ENCODE measurements at places on chromosomes 2 and 18. TPM values are rescaled to one million over a fixed set of nuclear protein-coding genes. Genes with fewer than 3 reads are reported as not detected.

The CD302 gene
- total RNA-seq = 0.61 TPM

The POTEJ gene
- total RNA-seq = not detected

The CFAP65 gene
- total RNA-seq = not detected

The HOXD11 gene
- total RNA-seq = not detected

The KYNU gene
- not detected for total RNA-seq

The SPP2 gene
- total RNA-seq = not detected

The DPP10 gene
- not detected for total RNA-seq

The ALLC gene
- total RNA-seq = not detected

The CYRIA gene
- 0.75 TPM for total RNA-seq

The PARD3B gene
- total RNA-seq = 0.23 TPM

The ERBB4 gene
- total RNA-seq = not detected

The PLGLB1 gene
- 3.1 TPM for total RNA-seq

The FAHD2A gene
- 33.8 TPM for total RNA-seq

The KATNAL2 gene
- 0.32 TPM for total RNA-seq

The WNT6 gene
- 0.13 TPM for total RNA-seq

The SULT6B1 gene
- total RNA-seq = not detected

The DSG1 gene
- not detected for total RNA-seq

The GALR1 gene
- not detected for total RNA-seq

The RMDN2 gene
- total RNA-seq = 3.9 TPM

The RAB6D gene
- not detected for total RNA-seq

The PPP1R1C gene
- not detected for total RNA-seq

The MROH2A gene
- not detected for total RNA-seq

The ASXL3 gene
- total RNA-seq = not detected

The ABCB11 gene
- not detected for total RNA-seq

The HOXD1 gene
- not detected for total RNA-seq

The RAB27B gene
- 0.42 TPM for total RNA-seq

The KCNG3 gene
- 0.13 TPM for total RNA-seq

The CKAP2L gene
- total RNA-seq = 23.0 TPM

The CCDC74A gene
- total RNA-seq = 5.7 TPM

The TBR1 gene
- total RNA-seq = not detected

The RTP5 gene
- 0.25 TPM for total RNA-seq

The CPO gene
- total RNA-seq = not detected

The QPCT gene
- total RNA-seq = 5.5 TPM

The CHRNG gene
- total RNA-seq = not detected

Data from activated CD8-positive, alpha-beta memory T cell treated with anti-CD3 and anti-CD28 coated beads for 36 hours (primary cell).